Activated CD4-positive, alpha-beta T cell treated with anti-CD3 and anti-CD28 coated beads, Interleukin-10, Interleukin-2, amounts not matched to agents 100 ng/mL and 50 ng/mL, durations not matched to agents 16 hours and 8 hours (primary cell): ENCODE measurements at places on chromosomes 5 and 9.
A peak's percentile ranks its signal among the peaks of the same experiment; 100 is the strongest.

- no peak for DNase-seq
Observed at GRCh38 chr9:10045598-10045997, 567.2 kb downstream of the PTPRD start.

DNA sequence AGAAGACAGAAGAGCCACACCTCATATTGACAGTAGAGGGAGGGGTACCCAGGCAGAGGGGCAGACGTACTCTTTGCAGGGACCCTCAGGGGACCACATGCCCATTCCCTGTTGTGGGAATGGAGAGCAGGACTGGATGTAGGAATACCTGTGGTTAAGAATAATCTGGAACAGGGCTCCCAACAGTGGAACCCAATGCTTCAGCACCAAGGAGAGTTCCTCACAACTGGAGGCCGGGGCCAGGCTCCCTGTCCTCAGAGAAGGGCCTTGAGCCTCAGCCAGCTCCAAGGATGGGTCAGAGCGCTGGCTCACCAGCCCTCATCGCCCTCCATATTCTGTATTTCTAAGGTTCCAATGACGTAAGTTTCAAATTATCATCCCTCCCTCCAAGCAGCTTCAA lies 7.4 kb upstream of the SHC3 start:
- no peak for DNase-seq

GRCh38 chr5:35143841-35144240 lies 86.4 kb downstream of the PRLR start:
- DNase-seq = no peak

- DNase-seq = no peak
Observed at GRCh38 chr5:11164531-11165294, 403.7 kb upstream of the DAP start.

DNA sequence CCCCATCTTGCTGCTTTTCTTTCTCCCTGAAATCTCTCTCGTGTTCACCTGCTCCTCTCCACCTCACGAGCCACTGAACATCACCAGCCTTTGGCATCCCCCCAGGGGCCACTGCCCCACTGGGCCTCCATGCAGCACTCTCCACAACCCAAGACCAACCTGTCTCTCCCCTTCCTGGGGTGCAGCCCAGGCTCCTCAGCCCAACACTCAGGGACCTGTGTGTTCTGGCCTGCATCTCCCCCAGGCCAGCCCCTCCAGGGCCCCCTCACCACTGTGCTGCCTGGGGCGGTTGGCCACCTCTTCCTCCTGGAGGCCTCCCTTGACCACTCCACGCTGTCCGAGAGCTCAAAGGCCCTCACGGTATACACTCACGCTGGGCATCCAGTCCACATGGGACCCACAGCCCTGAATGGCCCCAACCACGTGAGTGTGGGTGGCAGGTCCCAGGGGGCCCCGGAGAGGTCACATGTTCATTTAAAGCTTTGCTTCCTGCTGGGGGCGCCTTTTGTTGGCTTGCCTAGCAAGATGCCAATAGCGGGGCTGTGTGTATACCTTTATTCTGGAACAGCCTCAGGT lies 453 bp upstream of the DOK3 start:
- no peak for DNase-seq

GRCh38 chr5:149117970-149118369 lies 23.3 kb upstream of the ABLIM3 start:
- peak; percentile 26 for DNase-seq

- DNase-seq = no peak
Observed at GRCh38 chr5:96327722-96328121, 105.3 kb downstream of the PCSK1 start.

- DNase-seq = no peak
Observed at GRCh38 chr5:8238080-8238479, 369.1 kb downstream of the MTRR start.
